ENCODE measurements at places on chromosomes 13 and 19.

- no peak for DNase-seq
Observed at GRCh38 chr19:7408251-7408650, 59.5 kb downstream of the ARHGEF18 start.

GRCh38 chr19:17137417-17137816, 61.8 kb downstream of the MYO9B start:
- DNase-seq, result no peak

DNA sequence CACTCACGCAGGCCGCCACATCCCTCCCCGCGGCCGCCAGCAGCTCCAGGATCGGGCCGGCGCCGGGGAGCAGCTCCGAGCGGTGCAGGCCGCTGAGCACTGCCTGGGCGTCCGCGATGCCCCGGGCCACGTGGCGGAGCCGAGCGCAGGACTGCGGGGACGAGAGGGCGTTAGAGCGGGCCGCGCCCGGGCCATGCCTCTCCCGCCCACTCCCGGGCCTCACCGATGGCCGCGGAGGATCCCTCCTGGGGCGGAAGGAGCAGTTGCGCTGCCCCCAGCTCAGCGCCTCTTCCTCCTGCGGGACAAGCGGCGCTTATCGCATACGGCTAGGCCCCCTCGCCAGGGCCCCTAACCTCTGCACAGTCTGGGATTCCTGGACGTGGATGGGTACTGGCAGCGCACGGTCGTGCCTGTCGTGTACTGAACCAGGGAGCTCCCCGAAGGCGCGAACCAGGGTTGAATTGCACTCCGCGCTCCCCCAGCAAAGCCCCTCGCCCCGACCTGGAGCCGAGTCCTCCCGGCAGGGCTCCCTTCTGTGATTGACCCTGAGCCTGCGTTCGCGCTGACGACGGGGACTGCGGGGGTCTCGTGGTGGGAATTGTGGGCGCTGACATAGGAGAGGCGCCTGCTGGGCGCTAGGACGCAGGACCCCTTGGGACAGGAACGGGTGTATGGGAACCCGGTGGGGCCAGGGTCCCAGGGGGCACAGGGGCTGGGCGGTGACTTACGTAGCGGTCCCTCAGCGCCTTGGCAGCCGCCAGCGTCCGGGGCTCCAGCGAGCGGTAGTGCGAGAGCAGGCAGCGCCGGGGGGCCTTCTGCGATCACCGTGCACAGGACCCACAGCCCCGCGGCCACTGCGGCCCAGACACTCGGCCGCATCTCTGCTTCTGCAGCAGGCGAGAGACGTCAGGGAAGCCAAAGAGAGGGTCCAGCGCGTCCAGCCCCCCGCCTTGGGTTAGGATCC, 673 bp downstream of the IFNL4 start:
- DNase-seq, result no peak

DNA sequence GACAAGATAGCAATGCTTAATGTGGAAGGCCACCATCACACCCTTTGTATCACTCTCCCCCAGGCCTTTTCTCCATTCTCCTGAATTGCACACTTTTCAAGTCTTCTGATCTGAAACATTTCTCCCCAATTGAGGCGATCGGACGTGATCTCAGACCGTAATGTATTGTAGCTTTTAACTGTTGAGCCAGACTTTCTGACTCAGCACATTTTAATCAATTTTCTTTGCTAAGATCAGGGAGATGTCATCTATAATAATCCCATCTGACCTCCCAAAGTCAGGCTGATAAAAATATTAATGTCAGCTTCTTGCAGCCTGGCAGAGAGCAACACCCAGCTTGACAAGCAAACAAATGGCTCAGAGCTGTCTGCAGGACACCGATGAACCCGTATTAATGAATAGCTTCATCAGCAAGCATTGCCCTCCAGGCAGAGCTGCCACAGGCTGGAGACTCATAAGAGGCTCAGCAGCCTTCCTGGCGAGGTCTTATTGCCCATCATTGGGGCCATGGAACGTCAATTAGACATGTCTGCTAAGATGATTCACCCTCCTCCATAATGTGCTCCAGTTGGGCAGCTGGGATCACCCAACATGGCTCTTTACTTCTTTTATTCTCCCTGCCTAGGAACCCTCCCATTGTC, 60.2 kb upstream of the UQCRFS1 start:
- DNase-seq, result no peak

- DNase-seq, result peak; percentile 24
Observed at GRCh38 chr19:13093407-13094105, 9.1 kb downstream of the LYL1 start.

DNA sequence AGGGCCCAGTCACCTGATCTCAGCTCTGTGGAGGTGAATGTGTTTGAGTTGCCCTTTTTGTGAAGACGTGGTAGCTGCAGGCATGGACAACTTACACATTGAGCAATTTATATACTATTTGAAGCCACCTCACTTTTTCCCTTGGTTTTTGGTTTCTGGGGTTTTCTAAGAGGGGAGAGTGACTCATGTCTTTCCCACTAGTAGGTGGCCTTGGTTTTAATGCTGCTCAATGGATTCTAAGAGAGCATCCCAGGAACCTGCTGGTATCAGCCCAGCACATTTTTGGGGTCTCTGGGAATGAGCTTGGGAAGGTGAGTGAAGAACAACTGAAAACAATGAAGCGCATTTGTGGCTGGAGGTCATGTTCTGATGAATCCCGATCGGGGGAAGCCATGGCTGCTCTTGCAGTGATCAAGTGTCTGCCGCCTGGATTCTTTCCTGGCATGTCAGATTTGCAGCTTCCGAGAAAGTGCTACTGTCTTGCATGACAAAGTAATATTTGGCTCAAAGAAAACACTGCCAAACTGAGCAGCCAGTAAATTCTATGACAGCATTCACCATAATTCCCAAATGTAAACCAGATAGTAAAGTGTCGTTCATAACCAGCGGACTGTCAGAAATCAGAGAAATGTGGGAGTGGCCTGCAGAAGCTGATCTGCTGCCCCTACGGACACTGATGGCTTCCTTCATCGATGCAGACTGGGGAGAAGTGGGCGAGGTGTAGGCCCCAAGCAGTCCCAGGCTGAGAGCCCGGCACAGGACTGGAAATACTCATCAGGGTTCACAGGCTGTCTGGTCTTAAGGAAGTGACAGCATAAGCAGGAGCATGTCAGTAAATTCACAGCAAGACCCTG, 98.7 kb downstream of the COL4A2 start:
- no peak for DNase-seq

GRCh38 chr19:41298348-41298964, 11.5 kb upstream of the CCDC97 start:
- no peak for DNase-seq

GRCh38 chr13:33129094-33129832, 113.0 kb downstream of the KL start:
- DNase-seq, result no peak

DNA sequence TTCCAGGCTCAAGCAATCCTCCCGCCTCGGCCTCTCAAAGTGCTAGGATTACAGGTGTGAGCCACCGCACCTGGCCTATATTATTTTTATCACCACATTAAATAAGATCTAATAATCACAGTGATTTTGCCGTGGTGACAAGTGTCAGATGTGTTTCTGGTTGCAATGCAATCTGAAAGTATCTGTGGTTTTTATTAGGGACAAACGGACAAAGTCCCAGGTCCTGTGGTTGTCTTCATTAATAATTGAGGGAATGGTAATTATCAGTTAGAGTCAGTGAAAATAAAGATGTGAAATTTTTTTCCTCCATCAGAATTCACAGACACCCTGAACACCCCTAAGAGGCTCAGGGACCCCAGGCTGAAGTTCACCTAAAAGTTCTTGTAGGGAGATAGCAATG, 1.3 kb upstream of the TICAM1 start:
- no peak for DNase-seq

- no peak for DNase-seq
Observed at GRCh38 chr13:43107780-43108179, 84.4 kb downstream of the DNAJC15 start.

DNA sequence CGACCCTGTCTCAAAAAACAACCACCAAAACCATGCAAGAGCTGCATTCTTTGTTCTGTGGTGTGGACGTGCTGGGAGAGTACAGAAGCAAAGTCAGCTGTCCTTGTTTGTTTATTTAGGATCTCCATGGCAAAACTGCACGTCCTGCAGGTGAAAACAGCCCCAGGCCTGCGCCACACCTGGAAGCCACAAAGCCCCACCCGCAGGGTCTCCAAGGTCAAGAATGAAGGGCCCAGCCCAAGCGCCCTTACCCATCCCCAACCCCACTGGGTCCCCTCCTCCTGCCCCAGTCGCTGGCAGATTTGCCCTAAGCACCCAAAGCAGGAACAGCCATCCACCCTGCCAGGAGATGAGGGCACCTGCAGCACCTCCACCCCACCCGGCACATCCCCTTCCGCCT, 10.5 kb downstream of the MBD3 start:
- DNase-seq, result no peak

DNA sequence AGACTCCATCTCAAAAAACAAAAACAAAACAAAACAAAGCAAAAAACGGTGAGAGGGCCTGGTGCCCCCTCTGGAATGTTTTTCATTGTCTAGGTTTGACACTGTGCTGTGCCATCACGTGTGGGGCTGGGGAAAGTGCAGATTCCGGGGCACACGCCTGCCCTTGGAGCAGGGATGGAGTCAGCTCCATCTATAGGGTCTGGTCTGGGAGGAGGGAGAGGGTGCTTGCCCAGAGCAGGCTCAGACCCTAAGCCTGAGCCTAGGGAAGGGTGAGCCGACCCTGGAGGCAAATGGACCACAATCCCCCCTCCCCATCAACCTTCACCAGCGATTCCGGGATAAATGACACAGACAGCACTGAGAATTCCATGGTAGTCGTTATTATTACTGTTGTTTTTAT, 10.9 kb upstream of the ZBTB32 start:
- DNase-seq, result no peak

- no peak for DNase-seq
Observed at GRCh38 chr13:43522788-43523187, 264.0 kb downstream of the ENOX1 start.

DNA sequence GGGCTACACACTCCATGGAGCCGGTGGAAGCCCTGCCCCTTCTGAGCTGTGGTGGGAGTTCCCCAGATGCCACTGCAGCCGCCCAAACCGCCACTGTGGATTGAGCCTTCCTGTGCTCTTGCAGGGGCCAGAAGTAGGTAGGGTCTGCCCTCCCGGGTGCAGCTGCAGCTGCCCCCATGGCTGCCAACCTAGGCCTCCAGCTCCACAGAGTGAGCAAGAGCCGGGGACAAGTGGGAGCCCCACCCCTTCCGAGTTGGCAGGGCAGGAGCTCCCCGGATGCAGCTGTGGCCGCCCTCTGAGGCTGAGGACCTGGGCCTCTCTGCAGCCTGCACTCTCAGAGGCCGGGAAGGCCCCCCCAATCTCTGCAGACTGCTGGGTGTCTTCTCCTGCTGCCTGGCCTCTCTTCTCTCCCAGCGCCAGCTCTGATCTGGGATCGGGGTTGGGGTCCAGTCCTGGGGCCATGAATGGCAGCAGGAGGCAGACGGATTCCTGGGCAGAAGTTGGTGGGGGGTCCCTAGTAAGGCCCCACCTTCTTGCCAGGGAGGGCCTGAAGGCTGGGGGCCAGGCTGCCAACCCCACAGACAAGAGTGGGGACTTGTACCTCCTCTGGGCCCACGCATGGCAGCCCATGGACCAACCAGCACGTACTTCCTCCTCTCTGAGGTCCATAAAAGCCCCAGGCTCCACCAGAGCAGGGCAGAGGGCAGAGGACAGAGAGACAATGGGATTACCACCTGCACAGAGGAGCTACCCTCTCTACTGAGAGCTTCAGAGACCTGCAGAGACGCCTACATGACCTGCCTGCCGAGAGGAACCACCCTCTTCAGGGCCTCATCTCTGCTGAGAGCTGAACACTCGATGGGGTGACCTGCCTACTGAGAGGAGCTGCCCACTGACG, 28.9 kb downstream of the AP2S1 start:
- DNase-seq, result no peak

- DNase-seq, result no peak
Observed at GRCh38 chr13:29749401-29750182, 100.8 kb downstream of the UBL3 start.

- no peak for DNase-seq
Observed at GRCh38 chr13:76861859-76862258, 24.3 kb downstream of the KCTD12 start.

DNA sequence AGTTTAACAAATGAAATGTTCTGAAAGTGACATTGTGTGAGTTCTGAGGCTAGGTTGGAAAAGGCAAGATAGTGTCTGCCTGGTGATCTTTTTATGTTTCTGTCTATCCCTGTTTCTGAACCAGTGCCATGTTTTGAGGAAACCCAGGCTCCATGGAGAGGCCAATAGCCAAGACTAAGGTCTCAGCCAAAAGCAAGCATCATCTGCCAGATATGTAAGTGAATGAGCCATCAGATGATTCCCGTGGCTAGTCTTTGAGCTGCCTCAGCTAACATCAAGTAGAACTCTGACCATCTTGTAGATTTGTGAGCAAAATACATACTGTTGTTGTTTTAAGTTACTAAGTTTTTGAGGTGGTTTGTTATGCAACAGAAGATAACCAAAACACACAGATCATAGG, 19.6 kb upstream of the CCNA1 start:
- DNase-seq, result no peak

GRCh38 chr19:11254666-11255065, 7.7 kb downstream of the DOCK6 start:
- no peak for DNase-seq

GRCh38 chr13:34263681-34264080, 445.7 kb downstream of the RFC3 start:
- no peak for DNase-seq
